Activated T-cell treated with anti-CD3 and anti-CD28 coated beads, Interleukin-2, amount 50 U/mL, for 72 hours (primary cell): ENCODE measurements at places on chromosomes 3 and 15. TPM values are rescaled to one million over a fixed set of nuclear protein-coding genes. Genes with fewer than 3 reads are reported as not detected.
A peak's percentile ranks its signal among the peaks of the same experiment; 100 is the strongest.

GRCh38 chr3:17979911-17980310 lies 237.5 kb upstream of the TBC1D5 start:
- no peak overlapping the region for H3K4me3 ChIP-seq
- no peak overlapping the region for H3K27ac ChIP-seq
- H3K27me3 ChIP-seq = peaks cover 20% of the 10 kb centered on the region
- no peak for DNase-seq

- H3K4me1 ChIP-seq = no peaks in the 10 kb centered on the region
- H3K27me3 ChIP-seq = no peaks in the 10 kb centered on the region
- DNase-seq = no peak
- H3K36me3 ChIP-seq = peaks cover 20% of the 10 kb centered on the region
- no peak overlapping the region for H3K4me3 ChIP-seq
Observed at GRCh38 chr3:146521394-146521793, 23.0 kb downstream of the PLSCR1 start.

- H3K36me3 ChIP-seq = no peaks in the 10 kb centered on the region
- no peak overlapping the region for H3K4me3 ChIP-seq
- peaks cover 14% of the 10 kb centered on the region for H3K27me3 ChIP-seq
- H3K27ac ChIP-seq = no peak overlapping the region
- DNase-seq = no peak
- no peaks in the 10 kb centered on the region for H3K4me1 ChIP-seq
Observed at GRCh38 chr15:38864827-38865581, 300.4 kb upstream of the RASGRP1 start.

DNA sequence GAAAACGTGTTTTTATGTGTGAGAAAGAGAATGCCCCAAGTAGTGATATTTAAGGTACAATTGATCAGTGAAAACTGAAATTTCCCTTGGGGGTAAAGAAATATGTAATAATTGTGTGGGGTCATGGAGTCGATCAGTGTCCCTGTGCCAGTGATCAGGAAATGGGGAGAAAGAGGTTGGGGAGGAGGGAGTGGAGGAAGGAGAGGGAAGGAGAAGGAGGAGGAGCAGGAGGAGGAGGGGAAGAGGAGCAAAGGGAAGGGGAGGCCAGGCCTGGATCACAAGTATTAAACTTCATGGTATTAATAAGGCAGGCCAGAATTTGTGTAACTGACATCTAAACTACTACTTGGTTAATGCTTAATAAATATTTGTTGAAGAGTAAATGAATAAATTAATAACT lies 30.4 kb downstream of the THSD4 start:
- no peak overlapping the region for H3K27ac ChIP-seq
- H3K4me3 ChIP-seq = no peak overlapping the region
- H3K27me3 ChIP-seq = peaks cover 28% of the 10 kb centered on the region
- peaks cover 1% of the 10 kb centered on the region for H3K36me3 ChIP-seq
- H3K4me1 ChIP-seq = no peaks in the 10 kb centered on the region
- DNase-seq = no peak

DNA sequence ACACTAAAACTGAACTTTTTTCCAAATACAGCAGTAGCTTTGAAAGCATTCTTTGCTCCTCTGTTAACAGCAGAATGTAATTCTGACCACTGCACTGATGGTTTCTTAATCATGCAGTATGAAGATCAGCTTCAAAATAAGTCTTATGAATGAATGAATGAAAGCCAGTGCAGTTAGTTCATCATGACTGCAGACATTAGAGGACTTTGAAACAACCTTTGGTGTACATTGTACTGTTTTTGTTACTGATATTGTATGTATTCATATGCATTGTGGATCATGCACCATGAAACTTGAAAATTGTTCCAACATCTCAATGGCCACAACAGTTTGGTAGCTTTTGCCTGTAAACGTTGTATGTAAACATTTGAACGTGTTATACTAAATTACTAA lies 1.3 kb upstream of the TNIK start:
- H3K36me3 ChIP-seq = peaks cover 10% of the 10 kb centered on the region
- H3K27ac ChIP-seq = peak overlapping the region; percentile 20
- peak overlapping the region; percentile 97 for H3K4me3 ChIP-seq
- DNase-seq = no peak
- peaks cover 31% of the 10 kb centered on the region for H3K4me1 ChIP-seq

GRCh38 chr3:149186219-149186618 lies 35.4 kb downstream of the CP start:
- no peaks in the 10 kb centered on the region for H3K4me1 ChIP-seq
- H3K27ac ChIP-seq = no peak overlapping the region
- H3K27me3 ChIP-seq = peaks cover 15% of the 10 kb centered on the region
- H3K4me3 ChIP-seq = no peak overlapping the region

GRCh38 chr3:117201901-117202774 lies 492.6 kb downstream of the TUSC7 start:
- H3K36me3 ChIP-seq = no peaks in the 10 kb centered on the region
- H3K27ac ChIP-seq = no peak overlapping the region
- DNase-seq = no peak

- peaks cover 10% of the 10 kb centered on the region for H3K27me3 ChIP-seq
- H3K27ac ChIP-seq = no peak overlapping the region
- H3K36me3 ChIP-seq = no peaks in the 10 kb centered on the region
- DNase-seq = no peak
- peaks cover 11% of the 10 kb centered on the region for H3K4me1 ChIP-seq
- H3K4me3 ChIP-seq = no peak overlapping the region
Observed at GRCh38 chr3:3101660-3102458, 8.3 kb downstream of the IL5RA start.

DNA sequence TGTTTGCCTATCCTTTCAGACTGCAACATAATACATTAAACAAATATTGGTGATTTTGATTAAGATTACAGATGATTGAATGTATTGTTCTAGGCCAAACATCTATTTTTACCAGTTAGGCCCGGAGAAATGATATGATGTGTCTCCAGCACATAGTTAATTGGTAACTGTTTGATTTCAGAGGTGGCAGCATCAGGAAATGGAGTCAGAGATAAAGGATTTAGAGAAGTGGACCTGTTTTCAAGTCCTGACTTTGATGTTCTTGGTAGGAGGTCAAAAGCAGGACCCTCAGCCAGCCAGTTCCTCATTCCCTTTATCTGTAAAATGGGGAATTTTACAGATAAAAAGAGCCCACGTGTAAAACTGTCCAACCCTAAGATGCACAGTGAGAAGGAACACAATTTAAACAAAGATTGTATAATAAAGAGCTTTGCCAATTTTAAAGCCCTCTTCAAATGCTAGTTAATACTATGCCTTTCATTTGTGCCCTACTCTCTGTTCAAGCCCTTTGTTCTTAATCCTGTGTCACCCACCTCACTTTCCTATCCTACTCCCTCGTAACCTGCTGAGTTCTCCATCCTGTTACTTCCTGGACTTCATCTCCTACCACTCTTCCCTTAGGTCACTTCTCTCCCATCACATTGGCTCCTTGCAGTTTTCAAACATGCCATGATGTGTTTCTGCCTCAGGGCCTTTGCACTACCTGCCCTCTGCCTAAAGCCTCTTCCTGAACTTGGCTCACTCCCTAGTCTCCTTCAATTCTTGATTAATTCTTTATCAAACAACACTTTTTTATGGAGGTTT lies 2.5 kb downstream of the TMEM212 start:
- H3K27me3 ChIP-seq = peaks cover 35% of the 10 kb centered on the region
- no peaks in the 10 kb centered on the region for H3K36me3 ChIP-seq
- no peak for DNase-seq
- peaks cover 25% of the 10 kb centered on the region for H3K4me1 ChIP-seq

DNA sequence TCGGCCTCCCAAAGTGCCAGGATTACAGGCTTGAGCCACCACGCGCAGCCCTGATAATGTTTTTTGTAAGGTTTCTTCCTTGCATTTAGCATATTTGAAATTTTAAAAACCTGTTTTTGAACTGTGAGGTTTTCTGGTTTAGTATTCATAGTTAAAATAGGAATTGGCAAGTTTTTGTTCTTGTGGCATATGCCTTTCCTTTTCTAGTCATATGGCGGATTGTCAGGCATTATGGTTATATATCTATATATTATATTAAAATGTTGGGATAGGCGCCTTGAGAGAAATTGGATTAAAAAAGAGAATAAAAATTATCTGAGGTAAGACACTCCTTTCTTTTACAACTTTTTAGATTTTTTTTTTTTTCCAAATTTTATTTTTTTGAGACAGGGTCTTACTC lies 28.4 kb downstream of the FXR1 start:
- H3K27ac ChIP-seq = no peak overlapping the region
- H3K4me3 ChIP-seq = no peak overlapping the region
- H3K27me3 ChIP-seq = no peaks in the 10 kb centered on the region
- peaks cover 6% of the 10 kb centered on the region for H3K36me3 ChIP-seq
- H3K4me1 ChIP-seq = no peaks in the 10 kb centered on the region
- DNase-seq = no peak

DNA sequence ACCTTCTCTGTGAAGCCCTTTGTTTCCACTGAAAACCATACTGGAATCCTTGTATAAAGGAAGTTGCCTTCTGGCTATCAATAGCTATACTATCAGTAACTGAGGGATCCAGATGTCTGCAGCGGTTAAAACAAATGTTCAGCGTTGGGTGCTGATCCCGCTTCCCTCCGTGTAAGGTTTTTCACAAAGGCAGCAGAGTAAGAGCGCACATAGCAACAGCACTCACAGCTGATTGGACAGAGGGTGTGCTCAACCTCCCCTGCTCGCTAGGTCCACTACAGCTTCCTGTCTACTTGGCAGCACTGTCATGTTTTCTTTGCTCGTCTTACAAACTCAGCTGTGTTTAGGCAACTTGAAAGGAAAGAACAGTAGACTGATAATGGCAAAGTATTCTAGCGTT lies 27.3 kb downstream of the ATOSA start:
- peak overlapping the region; percentile 41 for H3K27ac ChIP-seq
- H3K4me1 ChIP-seq = peaks cover 12% of the 10 kb centered on the region
- peak; percentile 37 for DNase-seq
- peak overlapping the region; percentile 77 for H3K4me3 ChIP-seq
- H3K36me3 ChIP-seq = peaks cover 3% of the 10 kb centered on the region

GRCh38 chr3:119978554-119979208 lies 115.6 kb downstream of the GSK3B start:
- peaks cover 42% of the 10 kb centered on the region for H3K4me1 ChIP-seq
- H3K36me3 ChIP-seq = peaks cover 16% of the 10 kb centered on the region
- H3K4me3 ChIP-seq = no peak overlapping the region
- H3K27ac ChIP-seq = no peak overlapping the region
- DNase-seq = no peak

GRCh38 chr3:126439968-126440708 lies 35.6 kb downstream of the ZXDC start:
- no peak overlapping the region for H3K4me3 ChIP-seq
- H3K27me3 ChIP-seq = no peaks in the 10 kb centered on the region
- peaks cover 2% of the 10 kb centered on the region for H3K36me3 ChIP-seq
- no peak for DNase-seq
- H3K27ac ChIP-seq = no peak overlapping the region

DNA sequence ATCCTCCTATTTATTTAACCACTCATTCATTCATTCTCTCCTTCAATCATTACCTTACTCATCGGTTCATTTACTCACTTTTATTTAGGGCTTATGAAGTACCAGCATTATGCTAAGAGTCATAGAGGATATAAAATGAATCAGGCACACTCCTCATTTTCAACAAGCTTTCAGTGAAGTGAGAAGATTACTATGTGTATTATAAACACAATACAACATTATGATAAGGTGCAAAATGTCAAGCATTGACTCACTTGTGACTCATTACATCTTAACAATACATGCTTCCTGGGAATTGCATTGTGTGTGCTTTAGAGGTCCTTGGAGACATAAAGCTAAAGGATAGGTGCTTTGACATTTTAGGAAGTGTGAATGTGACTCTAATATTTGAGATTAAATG lies 60.4 kb downstream of the PLAAT1 start:
- no peaks in the 10 kb centered on the region for H3K4me1 ChIP-seq
- DNase-seq = no peak
- H3K27me3 ChIP-seq = peaks cover 7% of the 10 kb centered on the region
- no peak overlapping the region for H3K4me3 ChIP-seq
- H3K36me3 ChIP-seq = no peaks in the 10 kb centered on the region

GRCh38 chr3:110518031-110518430 lies 553.6 kb upstream of the NECTIN3 start:
- no peaks in the 10 kb centered on the region for H3K27me3 ChIP-seq
- peaks cover 2% of the 10 kb centered on the region for H3K36me3 ChIP-seq
- DNase-seq = no peak
- no peak overlapping the region for H3K27ac ChIP-seq
- no peak overlapping the region for H3K4me3 ChIP-seq

DNA sequence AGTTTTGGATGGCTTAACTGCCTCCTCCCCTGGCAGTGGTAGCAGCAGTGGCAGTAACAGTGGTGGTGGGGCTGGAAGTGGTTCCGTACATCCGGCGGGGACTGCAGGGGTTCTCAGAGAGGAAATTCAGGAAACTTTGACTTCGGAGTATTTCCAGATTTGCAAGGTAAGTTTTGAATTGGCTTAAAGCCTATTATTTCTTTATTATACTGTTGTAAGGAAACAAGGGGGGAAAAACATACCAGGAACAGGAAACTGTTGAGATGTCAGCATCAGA lies 1.5 kb downstream of the STXBP5L start:
- peaks cover 3% of the 10 kb centered on the region for H3K36me3 ChIP-seq
- peaks cover 22% of the 10 kb centered on the region for H3K4me1 ChIP-seq
- no peak overlapping the region for H3K27ac ChIP-seq
- DNase-seq = no peak
- H3K27me3 ChIP-seq = peaks cover 54% of the 10 kb centered on the region
- H3K4me3 ChIP-seq = peak overlapping the region; percentile 69

GRCh38 chr3:184565421-184566211 lies 4.0 kb downstream of the EPHB3 start:
- no peak overlapping the region for H3K27ac ChIP-seq
- H3K36me3 ChIP-seq = no peaks in the 10 kb centered on the region
- H3K27me3 ChIP-seq = peaks cover 62% of the 10 kb centered on the region
- no peak overlapping the region for H3K4me3 ChIP-seq

DNA sequence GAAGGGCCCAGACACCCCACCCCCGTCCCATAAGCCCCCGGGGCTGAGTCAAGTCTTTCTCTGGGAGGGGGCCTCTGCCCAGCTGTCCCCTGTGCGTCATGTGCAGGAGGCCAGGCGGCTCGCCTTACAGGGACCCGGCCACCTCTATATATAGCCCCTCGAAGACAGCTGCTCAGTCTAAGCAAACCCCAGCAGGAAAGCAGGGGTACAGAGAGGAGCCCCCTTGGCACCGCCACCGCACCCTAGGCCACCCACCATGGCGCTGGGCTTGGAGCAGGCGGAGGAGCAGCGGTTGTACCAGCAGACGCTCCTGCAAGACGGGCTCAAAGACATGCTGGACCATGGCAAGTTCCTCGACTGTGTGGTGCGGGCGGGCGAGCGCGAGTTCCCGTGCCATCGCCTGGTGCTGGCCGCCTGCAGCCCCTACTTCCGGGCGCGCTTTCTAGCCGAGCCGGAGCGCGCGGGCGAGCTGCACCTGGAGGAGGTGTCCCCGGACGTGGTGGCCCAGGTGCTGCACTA lies at the start of gene KLHL40:
Gene KLHL40 (plus strand): TSS at position 175 of the 519 bp plus-strand sequence. CDS start 82 bp downstream, at position 257.
- no peaks in the 10 kb centered on the region for H3K36me3 ChIP-seq
- peaks cover 51% of the 10 kb centered on the region for H3K27me3 ChIP-seq
- no peak for DNase-seq

GRCh38 chr3:146581951-146582467 lies 23.1 kb downstream of the PLSCR5 start:
- H3K4me1 ChIP-seq = no peaks in the 10 kb centered on the region
- peaks cover 3% of the 10 kb centered on the region for H3K36me3 ChIP-seq
- H3K4me3 ChIP-seq = no peak overlapping the region
- no peak for DNase-seq

Gene SLC12A8
- 2.2 TPM for total RNA-seq

Gene CRABP1
- not detected for total RNA-seq

Gene GPR62
- 0.10 TPM for total RNA-seq

Gene CYP19A1
- not detected for total RNA-seq

Gene PHLDB2
- total RNA-seq = 1.1 TPM

Gene ADGRG7
- not detected for total RNA-seq

Gene PRR20G
- not detected for total RNA-seq

Gene ACSBG1
- total RNA-seq = not detected

Gene NOX5
- not detected for total RNA-seq
